ENCODE measurements at places on chromosomes 4 and X. TPM values are rescaled to one million over a fixed set of nuclear protein-coding genes. Genes with fewer than 3 reads are reported as not detected.

NDNF gene
- total RNA-seq: 0.25 TPM

HSD17B10 gene
- total RNA-seq: 78.6 TPM

AKAP4 gene
- total RNA-seq: not detected

RIPPLY1 gene
- not detected for total RNA-seq

MAGED4B gene
- 3.5 TPM for total RNA-seq

TLR10 gene
- total RNA-seq: not detected

TGIF2LX gene
- total RNA-seq: not detected

ATP11C gene
- total RNA-seq: 66.8 TPM

CSN1S1 gene
- not detected for total RNA-seq

SHISA3 gene
- total RNA-seq: 22.0 TPM

TKTL1 gene
- not detected for total RNA-seq

RTL3 gene
- not detected for total RNA-seq

GPRASP2 gene
- 17.8 TPM for total RNA-seq

GYPE gene
- 3.6 TPM for total RNA-seq

SLC7A11 gene
- 50.8 TPM for total RNA-seq

SYTL4 gene
- 2.9 TPM for total RNA-seq

SLC26A1 gene
- total RNA-seq: 0.26 TPM

ZNF711 gene
- 0.13 TPM for total RNA-seq

ZCCHC18 gene
- 0.26 TPM for total RNA-seq

MAP3K15 gene
- total RNA-seq: not detected

ATRX gene
- 118 TPM for total RNA-seq

SPOCK3 gene
- 1.1 TPM for total RNA-seq

RGS12 gene
- total RNA-seq: 21.5 TPM

SYP gene
- 0.66 TPM for total RNA-seq

SPP1 gene
- total RNA-seq: not detected

AFP gene
- total RNA-seq: 0.19 TPM

CCKAR gene
- total RNA-seq: 0.13 TPM

CXCL1 gene
- 4.5 TPM for total RNA-seq

SPARCL1 gene
- total RNA-seq: 0.13 TPM

SHOX gene
- not detected for total RNA-seq

CSAG2 gene
- not detected for total RNA-seq

CT45A5 gene
- not detected for total RNA-seq

PROM1 gene
- not detected for total RNA-seq

GAGE13 gene
- total RNA-seq: not detected

CCSER1 gene
- total RNA-seq: under 0.01 TPM

BMX gene
- total RNA-seq: 4.6 TPM

CABS1 gene
- total RNA-seq: not detected

TLR6 gene
- total RNA-seq: 1.4 TPM

TRPC5OS gene
- not detected for total RNA-seq

ATP2B3 gene
- not detected for total RNA-seq

DUX4 gene
- total RNA-seq: not detected

DCAF12L2 gene
- total RNA-seq: not detected

BCORL1 gene
- 2.1 TPM for total RNA-seq

BLOC1S4 gene
- total RNA-seq: 9.3 TPM

GLRA2 gene
- not detected for total RNA-seq

TMEM154 gene
- total RNA-seq: 0.26 TPM

ADH7 gene
- total RNA-seq: not detected

ACOT9 gene
- total RNA-seq: 51.1 TPM

CDS1 gene
- 0.25 TPM for total RNA-seq

GPR34 gene
- not detected for total RNA-seq

RNF212 gene
- total RNA-seq: 0.53 TPM

Data from aortic smooth muscle cell (primary cell).